ENCODE measurements at places on chromosomes 12 and 14. TPM values are rescaled to one million over a fixed set of nuclear protein-coding genes. Genes with fewer than 3 reads are reported as not detected.

The PIANP gene
- not detected for total RNA-seq

The GUCY2C gene
- not detected for total RNA-seq

The PRKCH gene
- 312 TPM for total RNA-seq

The GPR84 gene
- under 0.01 TPM for total RNA-seq

The SYNDIG1L gene
- not detected for total RNA-seq

The HOTAIR gene
- total RNA-seq = not detected

The ADCY6 gene
- total RNA-seq = 43.3 TPM

The EPYC gene
- total RNA-seq = not detected

The TAS2R20 gene
- total RNA-seq = 2.2 TPM

The PLA2G1B gene
- not detected for total RNA-seq

The SERPINA1 gene
- 0.23 TPM for total RNA-seq

The CDCA3 gene
- 24.0 TPM for total RNA-seq

The SPSB2 gene
- total RNA-seq = 6.0 TPM

The HSPB8 gene
- 3.4 TPM for total RNA-seq

The CCDC38 gene
- total RNA-seq = not detected
